ENCODE measurements at places on chromosomes 5 and 9.

DNA sequence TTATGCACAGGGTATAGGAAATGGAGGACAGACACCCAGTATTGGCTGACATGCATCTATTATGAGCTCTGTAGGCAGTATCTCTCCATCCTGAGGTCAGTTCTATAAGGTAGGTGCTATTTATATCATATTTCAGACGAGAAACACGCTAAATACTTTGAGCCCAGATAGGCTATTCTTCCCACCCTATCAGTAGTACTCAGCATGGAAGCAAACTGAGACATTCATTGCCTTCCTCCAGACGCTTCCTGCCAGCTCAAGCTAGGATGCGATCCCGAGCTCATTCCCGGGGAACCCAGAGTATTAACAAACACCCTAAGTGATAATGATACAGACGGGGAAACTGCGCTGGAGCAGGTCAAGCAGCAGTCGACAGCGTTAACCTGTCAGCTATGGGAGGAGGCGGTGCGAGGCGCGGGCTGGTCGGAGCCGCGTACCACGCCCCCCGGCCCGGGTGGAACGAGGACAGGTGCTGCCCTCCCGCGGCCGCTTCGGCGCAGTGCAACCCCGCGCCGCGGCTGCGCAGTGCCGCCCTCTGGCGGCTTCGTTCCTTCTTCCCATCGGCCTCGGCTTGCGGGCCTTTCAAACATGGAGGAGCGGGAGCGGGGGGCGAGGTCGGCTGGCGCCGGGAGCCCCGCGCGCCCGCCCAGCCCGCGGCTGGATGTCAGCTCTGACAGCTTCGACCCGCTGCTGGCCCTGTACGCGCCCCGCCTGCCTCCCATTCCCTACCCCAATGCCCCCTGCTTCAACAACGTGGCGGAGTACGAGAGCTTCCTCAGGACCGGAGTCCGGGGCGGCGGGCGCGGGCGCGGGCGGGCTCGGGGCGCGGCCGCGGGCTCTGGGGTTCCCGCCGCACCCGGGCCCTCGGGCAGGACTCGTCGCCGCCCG lies at the start of gene LSM11:
Gene LSM11 (plus strand): TSS at position 550 of the 888 bp plus-strand sequence. CDS start 39 bp downstream, at position 589.
- peak; percentile 96 for DNase-seq

DNA sequence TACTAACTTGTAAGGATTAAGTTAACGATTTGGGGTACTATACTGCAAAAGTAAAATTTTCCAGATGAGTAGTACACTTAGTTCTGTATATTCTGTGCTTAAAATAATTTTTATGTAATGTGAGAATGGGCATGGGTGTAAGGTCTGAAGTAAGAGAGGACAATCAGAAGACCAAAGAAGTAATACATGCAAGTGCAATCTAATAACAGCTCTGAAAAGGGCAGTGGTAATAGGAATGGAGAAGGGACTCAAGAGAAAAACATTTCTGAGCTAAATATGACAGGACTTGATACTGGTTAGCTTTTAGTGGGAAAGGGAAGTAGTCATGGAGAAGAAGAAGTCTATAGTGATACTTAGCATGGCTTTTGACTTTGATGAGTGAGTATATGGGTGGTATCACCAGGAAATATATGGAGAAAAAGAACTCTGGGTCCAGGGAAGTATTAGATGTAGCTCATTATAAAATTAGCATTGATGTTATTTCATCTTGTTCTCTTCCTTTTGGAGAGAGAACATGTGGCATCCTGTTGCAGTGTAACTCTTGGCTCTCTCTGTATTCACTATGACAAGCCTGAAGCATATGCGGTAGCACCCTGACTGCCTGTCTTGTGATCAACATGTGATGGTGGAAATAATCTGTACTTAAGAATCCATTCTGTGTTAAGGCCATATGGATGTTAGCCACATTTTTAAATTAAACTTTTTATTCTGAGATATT lies 60.5 kb downstream of the ERCC6L2 start:
- DNase-seq = no peak

GRCh38 chr5:63963926-63964325 lies 1.7 kb upstream of the HTR1A start:
- DNase-seq = no peak

DNA sequence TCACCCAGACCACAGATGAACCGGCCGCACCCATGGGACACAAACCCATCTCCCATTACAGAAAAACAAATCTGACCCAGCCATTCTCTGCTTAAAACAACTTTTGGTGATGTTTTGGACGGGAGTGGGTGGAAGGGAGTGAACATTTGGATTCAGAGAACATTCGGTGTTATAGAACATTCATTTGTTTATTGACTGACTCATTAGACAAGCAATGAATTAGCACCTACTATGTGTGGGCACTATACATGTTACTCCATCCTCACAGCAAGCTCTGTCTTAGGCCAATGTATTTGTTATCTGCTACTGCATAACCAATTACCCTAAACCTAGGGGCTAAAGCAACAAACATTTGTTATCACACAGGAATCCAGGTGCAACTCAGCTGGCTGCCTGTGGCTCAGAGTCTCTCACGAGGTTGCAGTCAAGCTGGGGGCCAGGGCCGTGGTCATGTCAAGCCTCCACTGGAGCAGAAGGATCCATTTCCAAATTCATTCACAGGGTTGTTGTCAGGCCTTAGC lies 5.1 kb upstream of the ERGIC1 start:
- no peak for DNase-seq

DNA sequence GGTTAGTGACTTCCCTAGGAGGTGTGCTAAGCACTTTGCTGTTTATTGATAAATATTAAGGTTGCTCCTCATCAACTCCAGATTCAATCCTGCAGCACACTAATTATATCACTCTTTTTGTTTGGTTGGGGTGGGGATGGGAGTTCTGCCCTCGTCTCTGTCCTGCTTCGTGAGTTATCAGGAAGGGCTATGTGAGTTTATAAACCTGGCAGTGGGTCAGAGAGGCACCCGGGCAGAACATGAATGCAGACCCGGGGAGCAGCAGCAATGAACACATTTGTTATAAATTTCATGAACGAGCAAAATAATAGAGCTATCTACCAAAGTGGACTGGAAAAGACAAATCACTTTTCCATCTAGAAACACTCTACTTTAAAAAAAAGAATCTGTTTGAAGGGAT lies 125.5 kb upstream of the WWC1 start:
- DNase-seq = no peak

GRCh38 chr9:117074784-117075520 lies 339.9 kb downstream of the ASTN2 start:
- no peak for DNase-seq

GRCh38 chr5:55441107-55441771 lies 93.5 kb downstream of the PLPP1 start:
- no peak for DNase-seq

DNA sequence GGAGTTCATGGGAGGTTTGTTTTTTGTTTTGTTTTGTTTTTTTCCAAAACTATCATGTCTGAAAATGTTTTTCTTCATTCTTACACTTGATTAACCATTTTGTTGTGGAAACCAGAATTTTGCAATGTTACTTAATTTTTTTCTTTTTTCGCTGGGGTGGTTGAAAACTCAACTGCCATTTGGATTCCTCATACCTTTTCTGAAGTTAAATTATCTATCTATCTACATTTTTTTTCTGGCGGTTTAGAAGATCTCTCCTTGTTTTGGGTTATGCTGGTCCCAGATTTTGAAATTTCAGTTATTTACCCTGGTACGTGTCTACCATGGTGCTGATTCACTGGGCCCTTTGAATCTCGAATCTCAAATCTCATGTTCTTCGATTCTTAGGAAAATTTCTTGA lies 316.2 kb upstream of the SMARCA2 start:
- no peak for DNase-seq

DNA sequence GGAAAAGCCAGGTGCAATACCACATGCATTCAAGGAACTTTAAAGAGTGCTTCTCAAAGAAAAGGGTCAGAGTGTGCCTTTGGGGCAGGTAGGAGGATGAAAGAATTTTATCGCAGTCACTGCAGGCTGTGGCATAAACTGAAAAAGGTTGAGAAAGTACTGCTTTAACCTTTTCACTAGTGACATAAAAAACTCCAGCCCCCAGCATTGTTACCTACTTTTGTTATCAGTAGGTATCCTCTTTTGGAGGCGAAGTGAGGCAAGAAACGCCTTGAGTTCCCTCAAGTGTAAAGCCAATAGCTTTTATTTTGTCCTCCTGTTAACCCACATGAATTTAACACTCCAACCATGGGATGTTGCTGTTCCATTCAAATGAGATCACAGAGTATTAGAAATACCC lies 64.7 kb upstream of the CHD1 start:
- no peak for DNase-seq

GRCh38 chr5:120405286-120405864 lies 58.7 kb upstream of the PRR16 start:
- DNase-seq = no peak

DNA sequence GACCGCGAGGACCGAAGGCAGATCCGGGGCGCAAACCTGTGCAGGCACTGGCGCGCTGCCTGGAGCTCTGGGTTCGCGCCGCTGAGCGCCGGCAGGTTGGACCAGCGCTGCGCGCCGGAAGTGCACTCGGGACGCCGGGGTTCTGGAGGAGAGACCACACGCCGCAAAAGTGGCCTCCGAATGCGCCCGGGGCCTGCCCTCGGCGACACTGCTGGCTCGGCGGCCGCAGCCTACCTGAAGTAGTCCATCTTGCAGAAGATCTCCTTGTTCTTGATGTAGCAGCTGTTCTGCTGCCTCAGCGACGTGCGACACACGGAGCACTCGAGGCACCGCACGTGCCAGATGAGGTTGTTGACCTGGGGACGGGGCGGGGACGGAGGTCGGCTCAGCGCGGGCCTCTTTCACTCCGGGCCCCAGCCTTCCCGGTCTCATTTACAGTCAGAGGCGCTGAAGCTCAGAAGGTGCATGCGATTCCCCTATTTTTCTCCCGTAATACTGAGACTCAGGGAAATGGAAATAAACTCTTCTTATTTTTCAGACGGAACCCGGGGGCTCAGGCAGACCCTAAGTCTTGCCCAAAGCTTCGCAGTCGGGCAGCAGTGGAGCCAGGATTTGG lies 2.5 kb downstream of the LHX6 start:
- no peak for DNase-seq

DNA sequence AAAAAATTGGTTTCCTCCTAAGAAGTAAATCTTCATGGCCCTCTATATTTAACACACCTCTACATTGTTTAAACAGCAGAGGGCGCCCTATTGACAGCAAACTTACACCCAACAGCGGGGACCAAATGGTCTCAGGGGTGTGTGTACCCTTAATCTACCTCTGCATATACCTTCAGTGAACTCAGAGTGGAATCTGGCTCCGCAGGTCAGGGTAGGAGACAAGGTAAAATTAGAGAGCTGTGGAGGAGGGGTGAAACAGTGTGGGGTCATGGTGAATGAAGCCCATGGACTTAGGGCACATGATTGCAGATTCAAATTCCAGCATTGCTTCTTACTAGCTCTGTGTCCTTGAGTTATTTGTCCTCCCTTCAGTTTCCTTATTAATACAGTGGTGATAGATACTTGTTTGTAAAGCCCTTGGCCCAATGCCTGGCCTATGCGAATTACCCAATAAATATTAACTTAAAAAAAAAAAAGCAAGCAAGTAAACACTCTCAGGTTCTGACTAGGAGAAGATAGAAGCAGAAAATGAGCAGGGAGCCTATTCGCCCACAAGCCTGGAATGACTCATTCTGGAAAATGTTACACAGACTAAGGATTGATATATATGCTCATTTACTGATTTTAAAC lies 122.9 kb downstream of the CAVIN4 start:
- peak; percentile 58 for DNase-seq

- DNase-seq = no peak
These were observed 56.5 kb upstream of the ZNF354A start for GRCh38 chr5:178786859-178787499.

GRCh38 chr5:173090639-173091038 lies 34.5 kb downstream of the CREBRF start:
- DNase-seq = no peak

DNA sequence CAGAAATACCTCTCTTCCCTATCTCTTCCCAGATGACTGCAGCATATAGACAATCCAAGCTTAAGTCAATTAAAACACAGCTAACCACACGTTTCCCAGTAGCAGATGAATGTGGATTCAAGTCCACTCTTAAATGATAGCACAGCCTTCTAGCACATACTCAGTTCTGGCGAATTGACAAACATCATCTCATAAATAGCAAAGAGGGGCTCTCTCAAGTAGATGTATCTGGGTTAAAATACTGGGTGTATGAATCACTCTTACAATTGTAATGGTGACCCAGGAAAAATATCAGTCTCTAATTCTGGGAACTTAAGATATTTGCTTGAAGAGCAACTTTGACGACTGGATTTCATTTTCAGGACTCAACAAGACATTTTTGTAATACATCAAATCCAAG lies 67.0 kb upstream of the HAPLN1 start:
- no peak for DNase-seq

DNA sequence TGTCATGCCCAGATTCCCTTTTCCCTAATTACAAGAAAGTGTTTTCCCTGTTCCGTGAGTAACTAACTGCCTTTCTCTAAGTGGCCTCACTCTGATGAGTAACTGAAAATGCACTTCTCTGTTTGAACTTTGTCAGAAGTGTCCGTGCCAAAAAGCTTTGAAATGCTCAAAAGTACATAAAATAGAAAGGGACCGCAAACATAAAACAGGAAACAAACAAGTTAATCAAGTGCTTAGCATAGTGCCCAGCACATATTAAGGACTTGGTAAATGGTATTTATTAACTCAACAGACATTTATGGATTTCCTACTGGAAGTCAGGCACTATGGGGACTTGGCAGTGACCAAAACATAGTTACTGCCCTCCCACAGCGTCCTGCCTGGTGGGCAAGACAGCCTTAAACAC lies 22.3 kb downstream of the AQP3 start:
- DNase-seq = no peak

- DNase-seq = no peak
These were observed 21.6 kb downstream of the HMGXB3 start for GRCh38 chr5:150022158-150022531.

DNA sequence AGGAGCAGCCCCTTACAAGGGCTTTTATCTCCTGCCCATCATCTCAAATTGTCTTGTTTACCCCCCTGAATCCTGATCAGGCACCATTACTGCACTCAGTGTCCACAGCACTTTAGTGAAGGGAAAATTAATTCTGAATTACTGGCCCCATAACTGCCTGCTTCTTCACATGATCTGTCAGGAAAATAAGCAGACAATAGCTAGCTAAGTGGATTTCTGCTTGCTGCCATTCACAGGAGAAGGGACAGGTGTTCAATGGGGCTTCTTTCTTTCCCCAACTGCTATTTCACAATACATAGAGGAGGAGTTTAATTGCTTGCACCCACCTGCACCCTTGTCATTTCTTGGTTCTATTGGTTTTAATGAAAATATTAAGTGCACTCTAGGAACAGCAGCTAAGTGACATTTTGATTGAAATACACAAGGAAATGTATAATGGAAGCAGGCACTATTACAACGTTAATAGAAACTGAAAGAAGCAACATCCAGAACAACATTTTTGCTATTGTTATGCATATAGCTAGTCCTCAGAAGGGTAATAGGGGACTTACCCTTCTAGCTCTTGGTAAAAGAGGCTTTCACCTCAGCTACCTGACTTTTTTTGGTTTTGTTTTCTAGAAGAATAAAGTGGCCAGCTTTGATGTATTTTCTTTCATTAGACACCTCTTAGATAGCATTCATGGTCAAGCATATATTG lies 599.3 kb upstream of the TLE4 start:
- DNase-seq = no peak
